ENCODE measurements at places on chromosomes 1 and 21.
A peak's percentile ranks its signal among the peaks of the same experiment; 100 is the strongest.

GRCh38 chr1:17356387-17357026 lies 15.5 kb upstream of the PADI6 start:
- DNase-seq: no peak

GRCh38 chr1:103106426-103107341 lies 1.6 kb downstream of the COL11A1 start:
- DNase-seq: no peak

DNA sequence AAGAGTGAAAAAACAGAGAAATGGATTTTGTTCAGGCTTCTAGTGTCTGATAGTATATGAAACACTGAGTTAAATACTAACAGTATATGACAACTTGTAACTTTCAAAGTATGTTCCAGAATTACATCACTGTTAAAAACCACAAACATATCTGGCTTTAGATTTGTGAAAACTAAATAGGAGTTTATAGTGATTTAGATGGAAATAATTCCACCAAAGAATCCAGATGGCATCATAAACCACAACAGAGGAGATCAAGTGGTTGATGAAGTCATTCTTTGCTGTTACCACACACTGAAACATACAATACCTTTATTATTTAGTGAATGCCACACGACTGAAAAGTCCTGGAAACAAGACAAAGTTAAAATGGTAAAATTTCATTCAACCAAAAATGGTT lies 37.2 kb downstream of the ALG14 start:
- no peak for DNase-seq

DNA sequence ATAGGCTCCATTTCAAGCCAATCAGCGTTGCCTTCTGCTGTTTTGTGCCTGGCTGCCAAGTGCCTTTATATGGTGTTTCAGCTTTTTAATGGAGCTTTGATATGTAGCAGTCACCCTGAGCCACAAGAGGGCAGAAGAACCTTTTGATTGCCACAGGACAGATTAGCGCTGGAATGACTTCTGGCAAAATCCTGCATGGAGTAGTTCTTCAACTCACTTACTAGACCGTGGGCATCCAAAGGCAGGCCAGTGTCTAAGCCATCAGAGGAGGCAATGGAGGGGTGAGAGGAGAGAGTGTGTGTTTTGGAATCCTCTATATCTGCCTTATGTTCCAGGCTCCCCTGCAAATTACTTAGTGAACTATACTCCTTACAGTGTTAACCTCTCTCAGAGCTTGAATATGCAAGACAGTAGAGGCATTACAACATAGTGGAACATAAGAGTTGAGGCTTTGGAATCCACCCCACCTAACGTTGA lies 56.2 kb downstream of the ST3GAL3 start:
- peak; percentile 23 for DNase-seq

DNA sequence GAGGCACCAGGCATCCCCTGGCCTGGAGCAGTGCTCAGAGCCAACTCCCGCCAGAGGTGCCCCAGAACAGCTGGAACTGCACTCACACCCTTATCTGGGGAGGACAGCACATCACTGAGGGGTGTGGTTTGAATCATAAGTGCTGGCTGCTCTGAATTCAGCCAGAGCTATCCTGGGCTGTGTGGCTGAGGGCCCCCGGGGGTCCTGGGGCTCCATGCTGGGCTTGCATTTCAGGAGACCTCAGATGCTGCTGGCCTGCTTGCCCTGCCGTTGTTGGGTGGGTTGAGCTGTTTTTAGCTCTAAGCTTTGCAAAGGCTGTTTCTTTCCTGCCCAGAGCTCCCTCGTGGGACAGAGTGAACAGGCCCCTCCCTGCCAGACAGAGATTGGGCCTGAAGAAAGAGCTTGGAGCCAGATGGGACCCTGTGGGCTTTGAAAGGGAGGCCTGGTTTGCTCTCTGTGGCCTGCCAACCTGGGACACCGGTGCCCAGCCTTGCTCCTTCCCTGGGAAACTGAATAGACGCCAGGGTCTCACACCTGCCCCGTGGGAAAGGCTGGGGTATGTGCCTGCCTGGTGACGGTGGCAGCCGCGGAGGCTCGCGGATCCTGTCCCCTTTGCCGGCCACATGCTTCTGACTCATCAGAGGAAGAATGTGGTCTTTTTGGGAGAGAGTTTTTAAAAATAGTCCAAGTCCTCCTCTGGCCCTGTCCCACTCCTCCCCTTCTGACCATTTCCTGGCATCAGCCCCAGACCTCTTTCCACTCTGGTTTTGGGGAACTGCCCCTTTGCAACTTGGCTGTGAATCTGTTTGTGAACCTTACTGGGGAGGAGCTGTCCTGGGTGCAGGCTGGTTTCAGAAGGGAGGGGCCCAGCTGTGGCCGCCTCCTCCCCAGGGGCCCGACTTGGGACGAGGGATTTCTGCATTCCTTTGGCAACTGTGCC lies 30.0 kb downstream of the ARHGEF10L start:
- no peak for DNase-seq

- no peak for DNase-seq
Observed at GRCh38 chr21:19109694-19110093, 706.1 kb upstream of the TMPRSS15 start.
